ENCODE measurements at places on chromosomes 6 and 20.

DNA sequence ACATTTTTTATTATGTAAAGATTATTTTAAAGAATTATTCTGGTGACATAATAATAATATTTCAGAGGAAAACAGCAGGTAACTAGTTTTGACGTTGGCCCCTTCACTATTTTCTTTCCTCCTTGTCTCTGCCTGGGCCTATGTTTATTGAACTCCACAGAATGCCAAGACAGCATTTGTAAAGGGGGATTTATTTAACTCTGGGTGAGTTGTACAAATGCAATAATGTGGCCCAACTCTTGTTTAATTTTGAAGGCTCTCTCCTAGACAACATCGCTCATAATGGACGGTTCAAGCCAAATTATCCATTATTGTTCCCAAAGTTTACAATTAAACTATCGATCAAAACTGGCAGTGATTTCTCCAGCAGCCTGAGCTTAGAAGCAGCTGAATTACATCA is 374.3 kb upstream of the SLC35B3 start:
- no peak for DNase-seq

DNA sequence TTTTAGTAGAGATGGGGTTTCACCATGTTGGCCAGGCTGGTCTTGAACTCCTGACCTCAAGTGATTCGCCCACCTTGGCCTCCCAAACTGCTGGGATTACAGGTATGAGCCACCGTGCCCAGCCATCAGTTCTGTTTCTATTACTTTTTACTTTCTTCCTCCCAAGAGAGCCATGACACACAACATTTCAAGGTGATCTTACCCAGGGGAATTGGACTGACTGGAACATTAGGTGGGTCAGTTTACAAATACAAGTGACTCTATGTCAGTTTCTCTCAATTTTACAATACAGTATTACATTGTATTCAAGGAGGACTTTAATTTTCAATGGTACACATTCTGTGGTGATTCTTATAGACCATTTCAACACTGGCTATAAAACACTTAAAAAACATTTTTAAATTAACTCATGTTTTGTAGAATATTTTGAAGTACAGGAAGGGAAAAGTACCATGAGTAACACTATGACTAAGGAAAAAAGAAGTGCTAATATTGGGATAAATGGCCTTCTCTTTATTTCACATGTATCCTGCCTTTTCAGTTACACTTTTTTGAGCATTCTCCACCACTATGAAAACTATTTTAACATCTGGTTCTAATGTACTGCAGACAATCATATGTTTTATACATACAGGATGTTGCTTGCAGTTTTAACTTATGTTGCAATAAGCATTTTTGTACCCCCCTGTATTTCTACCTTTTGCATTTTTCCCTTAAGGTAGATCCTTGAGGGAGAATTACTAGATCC is 8.4 kb downstream of the TPBG start:
- DNase-seq: no peak

DNA sequence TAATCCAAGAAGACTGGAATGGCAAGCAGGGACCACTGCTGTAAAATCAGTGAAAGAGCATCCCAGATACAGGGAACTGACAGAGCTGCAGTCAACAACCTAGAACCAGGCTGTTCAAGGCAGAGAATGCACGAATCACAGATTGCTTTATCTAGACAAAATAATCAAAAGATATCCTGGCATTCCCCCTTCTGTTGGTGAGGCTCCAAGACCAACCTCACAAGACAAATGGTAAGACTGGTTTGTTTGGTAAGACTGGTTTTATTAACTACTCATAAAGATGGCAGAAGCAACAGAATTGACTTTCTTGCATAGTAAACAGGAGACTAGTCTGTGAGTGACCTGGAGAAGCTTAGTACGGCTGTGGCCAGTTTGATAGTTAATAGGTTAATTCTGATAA is 88.8 kb upstream of the AHI1 start:
- DNase-seq: no peak

GRCh38 chr6:156167625-156168071 is 609.5 kb upstream of the ARID1B start:
- no peak for DNase-seq

DNA sequence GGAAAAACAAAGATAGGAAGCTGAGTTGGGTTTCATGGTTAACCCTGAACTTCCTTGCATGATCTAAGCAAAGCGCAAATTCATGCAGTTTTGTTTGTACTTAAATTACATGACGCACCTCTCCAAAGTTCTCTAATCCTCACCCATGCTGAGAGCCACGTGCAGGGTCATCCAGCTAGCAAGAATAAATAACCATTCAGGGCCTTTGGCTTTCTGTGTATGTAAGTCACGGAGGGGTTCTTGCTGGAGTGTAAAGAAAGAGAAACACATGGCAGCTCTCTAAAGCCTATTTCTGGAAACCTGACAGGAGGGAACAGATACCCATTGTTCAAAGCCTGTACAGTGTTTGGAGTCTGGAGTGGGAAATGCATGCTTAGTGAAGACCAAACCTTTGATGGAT is 171.7 kb upstream of the CCN2 start:
- DNase-seq: no peak

GRCh38 chr6:52562911-52563310 is 13.9 kb downstream of the TRAM2 start:
- no peak for DNase-seq

DNA sequence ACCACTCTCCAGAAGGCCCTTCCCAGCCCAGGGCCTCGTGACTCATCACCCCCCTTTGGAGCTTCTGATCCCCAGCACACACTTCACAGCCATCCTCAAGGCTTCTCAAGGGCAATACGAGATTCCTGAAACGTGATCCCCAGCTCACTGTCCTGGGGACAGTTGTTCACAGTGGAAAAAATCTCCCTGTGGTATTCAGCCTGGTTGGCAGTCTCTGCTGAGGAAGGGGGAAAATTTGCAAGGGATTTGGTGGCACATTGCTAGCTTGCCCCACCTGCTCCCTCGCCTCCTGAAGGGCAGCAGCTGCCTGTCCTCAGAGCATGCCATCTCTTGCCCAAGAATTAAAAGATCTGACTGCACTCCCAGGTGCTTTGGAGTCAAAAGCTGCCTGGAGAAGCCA is 20.7 kb upstream of the PKHD1 start:
- DNase-seq: no peak

DNA sequence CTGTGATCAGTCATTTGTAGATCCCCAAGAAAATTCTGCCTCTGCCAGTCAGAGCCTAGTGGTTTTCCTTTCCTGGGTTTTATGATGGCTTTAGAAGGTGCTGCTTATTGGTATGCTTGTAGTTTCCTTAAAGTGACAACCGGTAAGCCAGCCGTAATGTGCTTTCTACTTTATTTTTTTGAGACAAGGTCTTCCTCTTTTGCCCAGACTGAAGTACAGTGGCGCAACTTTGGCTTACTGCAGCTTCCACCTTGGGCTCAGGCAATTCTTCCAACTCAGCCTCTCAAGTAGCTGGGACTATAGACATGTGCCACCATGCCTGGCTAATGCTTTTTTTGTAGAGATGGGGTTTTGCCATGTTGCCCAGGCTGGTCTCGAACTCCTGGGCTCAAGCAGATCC is 23.5 kb downstream of the MCM8 start:
- no peak for DNase-seq

DNA sequence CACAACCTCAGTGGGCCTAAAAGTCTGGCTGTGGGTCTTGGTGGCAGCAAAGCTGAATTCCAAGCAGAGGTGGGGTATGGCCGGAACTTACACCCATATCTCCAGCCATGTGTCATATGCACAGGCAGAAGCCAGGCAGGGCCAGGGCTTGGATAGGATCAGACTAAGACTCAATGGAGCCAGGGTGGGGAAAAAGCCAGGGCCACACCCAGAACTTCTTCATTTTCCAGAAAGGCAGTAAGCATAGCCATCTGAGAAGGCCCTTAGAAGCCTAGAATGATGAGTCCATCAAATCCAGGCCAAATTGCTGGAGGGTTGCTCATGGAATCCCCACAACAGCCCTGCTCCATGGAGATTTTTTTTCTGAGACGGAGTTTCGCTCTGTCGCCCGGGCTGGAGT is 116.2 kb upstream of the SRSF6 start:
- DNase-seq: no peak

GRCh38 chr6:134585517-134585873 is 267.6 kb upstream of the SGK1 start:
- no peak for DNase-seq
